ENCODE measurements at places on chromosomes 7 and 10. TPM values are rescaled to one million over a fixed set of nuclear protein-coding genes. Genes with fewer than 3 reads are reported as not detected.

TDRD1 gene
- not detected for total RNA-seq

TMEM270 gene
- not detected for total RNA-seq

ENKUR gene
- not detected for total RNA-seq

UBE2D4 gene
- 18.3 TPM for total RNA-seq

TYW1B gene
- total RNA-seq, result 0.89 TPM

TMEM196 gene
- not detected for total RNA-seq

GRM3 gene
- not detected for total RNA-seq

HERC4 gene
- total RNA-seq, result 49.6 TPM

CCSER2 gene
- total RNA-seq, result 24.3 TPM

RET gene
- total RNA-seq, result 0.02 TPM

CNPY1 gene
- not detected for total RNA-seq

ZCWPW1 gene
- total RNA-seq, result 0.75 TPM

LRRC17 gene
- total RNA-seq, result 0.30 TPM

LIPF gene
- not detected for total RNA-seq

PCBD1 gene
- 122 TPM for total RNA-seq

GIMAP4 gene
- total RNA-seq, result not detected

HGF gene
- total RNA-seq, result not detected

PPP2R2D gene
- 38.4 TPM for total RNA-seq

GCK gene
- not detected for total RNA-seq

MSS51 gene
- 0.43 TPM for total RNA-seq

RNF133 gene
- total RNA-seq, result 0.40 TPM

PRF1 gene
- not detected for total RNA-seq

HABP2 gene
- not detected for total RNA-seq

UCN3 gene
- not detected for total RNA-seq

UTF1 gene
- not detected for total RNA-seq

RBP3 gene
- not detected for total RNA-seq

CRTAC1 gene
- not detected for total RNA-seq

AKR1E2 gene
- not detected for total RNA-seq

NRG3 gene
- not detected for total RNA-seq

MBL2 gene
- not detected for total RNA-seq

ASB10 gene
- not detected for total RNA-seq

VSTM2A gene
- total RNA-seq, result not detected

TMEM225B gene
- 1.1 TPM for total RNA-seq

COMTD1 gene
- 27.2 TPM for total RNA-seq

BUD31 gene
- total RNA-seq, result 211 TPM

C10orf105 gene
- not detected for total RNA-seq

OR6B1 gene
- total RNA-seq, result not detected

ADAMTS14 gene
- not detected for total RNA-seq

CYP3A4 gene
- not detected for total RNA-seq

SYT15B gene
- 0.07 TPM for total RNA-seq

GPR26 gene
- total RNA-seq, result not detected

HECW1 gene
- 24.7 TPM for total RNA-seq

TMEM236 gene
- 0.17 TPM for total RNA-seq

HEPACAM2 gene
- not detected for total RNA-seq

HOXA4 gene
- total RNA-seq, result 0.57 TPM

EEPD1 gene
- 0.40 TPM for total RNA-seq

SLC39A12 gene
- total RNA-seq, result not detected

FAM131B gene
- 0.06 TPM for total RNA-seq

HOXA10 gene
- 9.8 TPM for total RNA-seq

OPN4 gene
- total RNA-seq, result not detected

NOBOX gene
- not detected for total RNA-seq

PLCE1 gene
- 0.32 TPM for total RNA-seq

CDNF gene
- 0.69 TPM for total RNA-seq

NME8 gene
- not detected for total RNA-seq

H2BK1 gene
- total RNA-seq, result not detected

MCM10 gene
- 9.8 TPM for total RNA-seq

SPDYE2 gene
- not detected for total RNA-seq
